ENCODE measurements at places on chromosomes 6 and 20.

DNA sequence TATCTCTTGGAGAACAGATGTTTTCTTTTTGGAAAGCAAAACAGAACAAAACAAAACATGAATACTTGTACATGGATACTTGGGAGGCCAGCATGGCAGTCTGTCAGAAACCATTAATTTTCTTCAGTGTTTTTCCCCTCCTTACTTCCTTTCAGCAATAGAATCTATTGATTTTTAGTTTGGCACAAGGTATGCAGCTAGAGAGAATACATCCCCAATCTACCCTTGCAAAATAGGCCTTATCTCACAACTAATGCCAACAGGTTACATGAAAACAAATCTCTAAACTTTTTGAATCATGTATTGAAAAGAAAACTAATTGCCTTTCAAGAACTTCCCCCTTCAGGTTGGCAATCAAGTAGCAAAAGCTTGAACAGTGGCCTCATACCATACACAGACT, 2.8 kb downstream of the PGK2 start:
- no peak for DNase-seq

- DNase-seq: no peak
Measured at GRCh38 chr6:17585766-17586490, 14.2 kb upstream of the FAM8A1 start.

DNA sequence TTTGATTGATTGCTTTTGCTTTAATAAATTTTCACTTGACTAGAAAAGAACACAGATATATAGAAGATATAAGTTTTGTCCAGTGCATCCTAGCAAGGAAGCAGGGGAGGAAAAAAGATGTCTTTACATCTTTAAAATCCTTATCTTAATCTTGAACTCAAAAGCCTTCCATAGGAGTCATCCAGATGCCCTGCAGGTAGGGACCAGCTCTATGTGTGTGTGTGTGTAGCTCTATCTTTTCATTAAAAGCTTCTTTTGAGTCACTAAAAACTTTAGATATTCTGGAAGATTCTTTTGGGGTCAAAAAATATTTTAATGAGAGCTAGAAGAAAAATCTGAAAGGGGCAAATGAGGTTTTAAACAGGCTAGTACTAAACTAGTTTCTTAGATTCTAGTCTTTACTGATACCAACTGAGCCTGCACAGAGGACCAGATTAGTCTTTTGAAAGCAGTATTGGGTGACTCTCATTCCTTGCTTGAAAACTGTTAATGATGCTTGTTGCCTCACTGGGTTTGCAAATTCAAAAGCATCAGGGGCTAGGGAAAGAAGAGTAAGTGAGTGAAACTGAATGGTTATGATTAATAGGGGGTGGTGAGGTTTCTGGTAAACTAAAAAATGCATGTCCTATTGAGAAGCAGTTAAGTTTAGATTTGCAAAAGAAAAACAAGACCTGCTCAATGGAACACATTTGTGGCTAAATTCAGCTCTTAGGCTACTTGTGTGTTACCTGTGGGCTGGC, 40.6 kb upstream of the JAG1 start:
- DNase-seq: no peak

DNA sequence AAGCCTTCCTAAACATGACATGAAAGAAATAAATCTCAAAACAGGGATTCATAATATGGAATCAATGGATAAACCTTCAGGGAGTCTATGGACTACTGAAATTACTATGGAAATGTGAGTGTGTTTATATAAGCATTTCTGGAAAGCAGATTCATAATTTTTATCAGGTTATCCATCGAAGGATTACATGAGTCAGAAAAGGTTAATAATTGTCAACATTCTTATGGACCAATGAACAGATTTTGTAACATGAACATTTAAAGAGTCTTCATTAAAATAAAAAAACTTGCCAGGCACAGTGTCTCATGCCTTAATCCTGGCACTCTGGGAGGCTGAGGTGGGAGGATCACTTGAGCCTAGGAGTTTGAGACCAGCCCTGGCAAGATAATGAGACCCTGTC, 84.8 kb downstream of the AHI1 start:
- no peak for DNase-seq

Measured in T follicular helper cell (primary cell).